ENCODE measurements at places on chromosomes 12 and 14.

GRCh38 chr14:94408546-94409095 is 20.2 kb upstream of the SERPINA1 start:
- DNase-seq: no peak

- no peak for DNase-seq
Observed at GRCh38 chr12:68304626-68305025, 27.5 kb downstream of the MDM1 start.

DNA sequence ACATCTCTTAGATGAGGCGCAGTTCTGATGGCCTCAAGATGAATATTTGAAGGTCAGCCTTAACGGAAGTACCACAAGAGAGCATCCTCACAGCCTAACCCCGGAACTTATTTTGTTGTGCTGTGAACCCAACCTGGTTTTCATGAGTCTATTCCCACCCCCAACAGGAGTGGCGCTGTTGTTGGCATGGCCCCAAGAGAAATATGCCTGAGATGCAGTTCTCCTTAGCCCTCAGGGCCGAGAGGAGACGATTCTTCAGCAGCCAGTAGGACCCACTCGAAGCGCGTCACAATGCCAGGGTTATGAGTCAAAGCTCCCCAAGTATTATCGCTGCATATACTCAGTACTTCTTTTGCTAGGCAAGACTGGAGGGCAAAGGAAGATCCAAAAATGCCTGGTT is 24.5 kb upstream of the BCL11B start:
- no peak for DNase-seq

- DNase-seq: no peak
Observed at GRCh38 chr12:132489602-132490266, at the start of gene FBRSL1. TSS of gene FBRSL1 (plus strand) at chr12:132490151.

DNA sequence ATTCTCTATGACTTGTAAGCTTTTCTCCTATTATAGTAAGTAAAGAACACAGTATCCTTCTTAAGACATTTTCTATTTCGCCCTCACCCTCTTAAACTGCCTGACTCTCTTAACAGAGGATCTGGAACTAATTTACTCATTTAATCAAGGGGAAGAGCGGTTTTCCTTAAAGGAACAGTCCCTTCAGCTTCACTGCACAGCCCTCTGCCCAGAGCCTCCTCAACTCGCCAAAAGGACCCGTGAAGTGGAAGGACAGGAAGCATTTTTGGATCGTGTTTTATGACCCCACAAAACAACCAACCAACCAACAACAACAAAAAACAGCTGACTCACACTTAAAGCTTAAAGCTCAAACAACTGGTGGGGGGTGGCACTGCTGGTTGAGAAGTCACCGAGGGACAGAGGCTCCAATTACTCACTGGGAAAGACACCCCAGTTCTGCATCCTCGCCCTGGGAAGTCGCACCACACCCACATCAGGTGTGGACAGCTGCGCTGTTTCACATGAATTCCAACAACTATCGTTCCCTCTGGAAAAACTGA is 35.7 kb downstream of the NID2 start:
- no peak for DNase-seq

Data from Panc1 (cell line).